ENCODE measurements at places on chromosomes 11 and 22.

DNA sequence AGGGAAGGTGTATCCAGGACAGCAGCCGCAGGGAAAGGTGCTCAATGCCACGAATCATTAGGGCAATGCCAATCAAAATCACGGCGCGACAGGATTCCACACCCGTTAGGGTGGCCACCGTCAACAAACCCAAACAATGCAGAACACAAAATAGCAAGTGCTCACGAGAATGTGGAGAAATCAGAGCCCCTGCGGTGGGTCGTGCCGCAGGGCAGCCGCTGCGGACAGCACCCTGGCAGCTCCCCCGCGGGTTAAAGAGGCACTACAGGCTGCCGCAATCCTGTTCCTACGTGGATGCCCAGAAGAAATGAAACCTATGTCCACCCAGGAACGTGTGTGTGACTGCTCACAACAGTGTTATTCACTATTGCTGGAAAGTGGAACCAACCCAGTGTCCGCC lies 17.1 kb upstream of the TH start:
- no peak for DNase-seq

DNA sequence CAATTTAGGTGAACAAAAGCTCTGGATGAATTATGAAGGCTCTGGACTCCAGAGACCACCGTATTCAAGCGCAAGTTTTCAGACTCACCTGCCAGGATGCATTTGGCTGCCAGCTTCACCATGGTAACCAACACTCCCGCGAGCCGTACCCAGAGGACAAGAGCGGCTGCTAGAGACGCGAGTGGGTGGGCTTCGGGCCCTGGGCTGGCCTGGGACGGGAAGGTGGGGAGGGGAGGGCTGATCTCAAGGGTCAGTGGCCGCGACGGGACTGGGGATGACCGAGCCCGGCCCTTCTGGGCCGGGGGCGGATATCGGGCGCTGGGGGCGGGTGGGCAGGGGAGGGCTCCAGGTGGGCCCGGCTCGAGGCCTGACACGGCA lies 344 bp downstream of the IFT27 start:
- DNase-seq: peak; percentile 53

DNA sequence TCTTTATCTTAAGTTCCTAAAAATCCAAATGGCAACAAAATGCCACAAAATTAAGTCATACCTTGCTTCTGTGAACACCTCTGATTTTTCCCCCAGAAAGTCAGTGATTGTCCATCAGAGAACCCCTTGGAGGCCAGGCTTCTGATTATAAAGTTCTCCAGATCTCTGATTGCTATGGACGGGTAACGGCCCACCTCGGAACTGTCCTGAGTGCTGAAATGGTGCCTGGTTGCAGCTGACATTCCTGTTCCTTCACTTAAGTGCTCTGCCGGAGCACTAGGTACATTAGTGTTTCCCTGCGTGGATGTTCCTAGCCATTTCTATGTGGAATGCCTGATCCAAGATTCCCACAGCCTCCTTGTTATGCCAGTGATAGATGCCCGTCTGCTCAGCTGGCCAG lies 85.0 kb downstream of the CHST1 start:
- no peak for DNase-seq

GRCh38 chr22:46969961-46970360 lies 207.5 kb downstream of the TBC1D22A start:
- DNase-seq: no peak

GRCh38 chr11:119728651-119729580 lies at the start of gene NECTIN1:
Gene NECTIN1, minus strand, starts transcription at chr11:119729200. Its CDS starts 647 bp downstream, at chr11:119728553.
- peak; percentile 89 for DNase-seq

GRCh38 chr11:68004551-68005335 lies 846 bp upstream of the UNC93B1 start:
- no peak for DNase-seq

DNA sequence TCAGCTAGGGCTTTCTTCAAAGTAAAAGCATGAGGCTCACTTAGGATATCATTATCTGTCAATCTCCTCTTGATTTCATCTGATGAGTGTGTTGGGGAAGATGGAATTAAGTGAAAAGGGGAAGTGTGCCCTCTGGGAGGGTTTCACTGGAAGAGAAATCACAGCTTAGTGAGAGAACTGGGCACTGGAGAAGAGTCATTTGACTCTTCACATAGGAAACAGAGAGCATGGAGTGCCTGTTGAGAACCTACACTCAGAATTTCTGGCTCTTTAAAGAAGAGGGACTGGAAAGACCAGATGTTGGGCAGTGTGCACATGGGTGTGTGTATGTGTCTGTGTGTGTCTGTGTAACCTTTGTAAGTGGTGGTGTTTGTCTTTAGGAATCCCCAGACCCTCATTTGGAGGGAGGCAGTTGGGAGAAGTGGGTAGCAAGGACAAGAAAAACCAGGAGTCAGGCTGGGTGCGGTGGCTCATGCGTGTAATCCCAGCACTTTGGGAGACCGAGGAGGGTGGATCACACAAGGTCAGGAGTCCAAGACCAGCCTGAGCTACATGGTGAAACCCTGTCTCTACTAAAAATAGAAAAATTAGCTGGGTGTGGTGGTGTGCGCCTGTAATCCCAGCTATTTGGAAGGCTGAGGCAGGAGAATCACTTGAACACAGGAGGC lies 10.0 kb downstream of the STX3 start:
- DNase-seq: no peak

- no peak for DNase-seq
Measured at GRCh38 chr11:76444065-76444383, 794 bp upstream of the EMSY start.

- no peak for DNase-seq
Measured at GRCh38 chr11:94794287-94795168, 26.4 kb downstream of the AMOTL1 start.

DNA sequence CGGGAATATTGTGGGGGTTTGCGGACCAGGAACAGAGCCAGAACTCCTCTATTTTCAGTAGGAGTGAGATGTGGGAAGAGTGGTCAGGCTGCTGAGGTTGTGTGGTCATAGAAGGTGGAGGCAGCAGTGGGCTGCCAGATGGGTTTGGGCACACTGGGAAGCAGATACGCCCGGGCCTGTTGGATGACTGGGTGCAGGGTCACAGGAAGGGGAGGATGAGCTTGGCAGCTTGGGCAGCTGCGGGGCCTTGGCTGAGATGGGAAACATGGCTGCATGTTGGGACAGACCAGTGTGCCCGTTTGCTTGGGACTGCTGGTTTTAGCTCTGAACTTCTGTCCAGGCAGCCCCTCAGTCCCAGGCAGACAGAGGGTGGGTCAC lies 11.4 kb downstream of the SHANK3 start:
- no peak for DNase-seq

DNA sequence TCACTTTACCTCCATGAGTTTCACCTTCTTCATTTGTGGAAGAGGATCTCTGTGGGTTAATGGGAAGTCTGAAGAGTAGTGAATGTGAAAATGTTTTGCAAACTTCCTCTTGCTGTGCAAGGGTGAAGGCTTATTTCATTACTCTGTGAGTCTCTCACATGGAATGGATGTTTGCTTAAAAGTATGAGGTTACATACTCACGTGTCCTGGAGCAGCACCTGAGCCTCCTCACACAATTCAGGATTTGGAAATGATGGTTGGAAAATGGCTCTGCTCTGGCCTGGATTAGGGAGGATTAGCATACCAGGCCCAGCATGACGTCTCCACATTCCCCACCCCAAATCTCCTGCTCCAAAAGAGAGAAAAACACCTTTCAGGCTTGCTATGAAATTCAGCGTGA lies 4.8 kb downstream of the GRAMD1B start:
- no peak for DNase-seq

DNA sequence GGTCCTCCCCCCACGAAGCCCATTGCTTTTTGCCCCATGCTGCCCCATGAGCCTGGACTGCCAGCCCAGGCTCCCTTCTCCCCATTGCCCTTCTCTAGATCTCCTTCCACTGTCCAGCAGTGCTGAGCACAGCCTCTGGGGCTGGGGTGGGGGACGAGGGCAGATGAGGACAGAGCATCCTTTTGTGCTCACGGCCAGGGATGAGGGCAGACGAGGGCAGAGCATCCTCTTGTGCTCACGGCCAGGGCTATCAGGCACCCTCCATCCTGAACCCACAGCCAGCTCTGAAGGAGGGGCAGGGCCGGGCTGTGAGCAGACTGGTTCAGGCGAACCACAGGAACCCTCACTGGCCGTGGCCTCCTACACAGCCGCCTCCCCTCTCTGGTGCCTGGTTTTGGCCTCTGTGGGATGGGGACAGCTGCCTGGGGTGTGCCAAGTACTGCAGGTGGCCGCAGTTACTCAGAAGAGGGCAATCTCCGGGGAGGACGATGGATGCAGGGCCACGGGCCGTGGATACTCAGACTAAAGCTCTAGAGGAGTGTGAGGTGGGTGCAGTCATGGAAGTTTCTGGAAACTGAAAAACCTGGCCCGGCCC lies 1258.8 kb downstream of the BRD1 start:
- DNase-seq: no peak

DNA sequence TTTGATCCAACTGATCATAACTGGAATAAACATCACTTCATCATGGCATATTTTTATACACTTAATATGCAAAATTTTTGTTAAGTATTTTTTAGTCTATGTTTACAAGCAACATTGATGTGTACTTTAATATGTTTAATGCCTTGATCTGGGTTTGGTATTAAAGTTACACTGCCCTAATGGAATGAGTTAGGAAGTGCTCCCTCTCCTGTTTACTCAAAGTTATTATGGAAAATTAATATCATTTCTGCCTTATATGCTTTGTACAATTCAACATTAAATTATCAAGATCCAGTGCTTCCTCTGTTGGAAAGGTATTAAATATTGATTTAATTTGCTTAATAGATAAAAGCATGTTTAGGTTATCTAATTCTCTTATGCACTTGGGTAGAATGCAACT lies 927.3 kb upstream of the RAG2 start:
- DNase-seq: no peak

DNA sequence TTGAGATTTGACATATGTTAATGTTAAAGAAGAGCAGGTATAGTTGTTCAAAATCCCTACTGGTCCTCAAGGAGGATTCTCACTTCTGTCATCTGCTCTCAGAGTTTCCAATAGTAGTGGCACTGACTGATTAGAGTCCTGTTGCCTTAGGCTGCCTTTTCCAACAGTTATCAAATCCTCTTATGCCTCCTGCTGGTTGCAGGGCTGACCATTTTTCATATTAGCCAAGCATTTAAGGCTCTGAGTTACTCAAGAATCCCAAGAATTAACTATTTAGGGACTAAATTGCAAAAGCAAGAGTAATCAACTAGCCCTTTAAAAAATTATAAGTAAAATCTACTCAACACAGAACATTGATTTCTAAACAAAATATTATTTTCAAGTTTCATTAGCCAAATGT lies 212.0 kb upstream of the CHORDC1 start:
- DNase-seq: no peak

DNA sequence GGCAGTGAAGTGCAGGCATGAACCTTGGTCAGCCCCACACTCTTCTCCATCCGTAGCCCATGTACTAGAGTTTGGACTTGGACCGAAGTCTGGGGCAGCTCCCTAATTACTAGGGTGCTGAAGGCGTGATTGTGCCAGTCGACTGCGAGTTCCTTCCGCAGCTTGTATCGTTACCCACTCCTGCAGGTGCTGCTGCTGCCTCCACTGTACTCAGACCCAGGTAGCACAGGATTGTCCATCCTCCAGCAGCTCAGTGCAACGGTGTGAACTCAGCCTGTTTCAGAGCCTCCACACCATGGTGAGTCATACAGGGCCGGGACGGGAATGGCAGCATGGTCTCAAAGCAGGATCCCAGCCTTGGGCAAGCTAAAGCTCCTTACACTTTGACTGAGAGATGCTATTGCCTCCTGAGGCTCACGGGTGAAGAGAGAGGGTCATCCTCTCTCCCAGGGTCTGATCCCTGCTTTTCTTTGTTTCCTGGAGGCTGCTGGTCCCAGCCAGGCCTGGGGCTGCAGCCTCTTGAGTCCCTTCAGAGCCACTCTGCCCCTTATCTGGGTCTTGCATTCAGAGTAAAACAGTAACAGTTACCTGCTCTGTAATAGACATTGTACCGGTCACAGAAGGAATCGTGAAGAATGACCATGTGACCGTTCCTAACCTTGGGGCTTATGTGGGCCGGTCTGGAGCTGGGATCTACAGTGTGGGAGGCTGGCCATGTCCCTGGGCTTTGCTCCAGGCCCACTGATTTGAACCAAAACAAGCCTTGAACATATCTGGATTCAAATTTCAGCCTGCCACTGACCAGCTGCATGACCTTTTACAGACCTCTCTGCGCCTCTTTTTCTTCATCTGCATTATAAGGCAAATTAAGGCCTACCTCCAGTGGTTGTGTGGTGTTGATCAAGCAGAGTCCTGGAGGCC lies 1.7 kb downstream of the TKFC start:
- no peak for DNase-seq

- no peak for DNase-seq
Measured at GRCh38 chr11:92596596-92597317, 372.1 kb downstream of the FAT3 start.

DNA sequence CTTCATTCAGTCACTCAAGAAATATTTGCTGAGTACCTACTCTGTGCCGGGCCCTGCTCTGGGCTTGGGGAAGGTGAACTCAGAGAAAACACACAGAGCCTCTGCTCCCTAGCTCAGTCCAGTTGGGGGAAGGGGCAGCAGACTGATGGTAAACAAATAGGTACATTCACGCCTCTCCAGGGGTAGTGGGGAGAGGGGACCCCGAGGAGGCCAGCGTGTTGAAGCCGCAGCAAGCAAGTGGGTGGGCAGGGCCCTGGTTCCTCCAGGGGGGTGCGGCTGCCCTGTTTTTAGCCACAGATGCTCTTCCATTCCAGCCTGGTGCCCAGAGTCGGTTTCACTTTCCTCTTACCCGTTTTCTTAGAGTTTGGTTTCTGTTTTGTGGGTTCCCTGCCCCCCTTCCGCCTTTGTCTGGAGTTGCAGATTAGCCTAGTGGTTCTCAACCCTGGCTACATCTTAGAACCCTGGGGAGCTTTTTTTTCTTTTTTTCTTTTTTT lies 8.7 kb downstream of the DRAP1 start:
- peak; percentile 90 for DNase-seq

GRCh38 chr11:92671081-92671480 lies 298.4 kb upstream of the MTNR1B start:
- no peak for DNase-seq

DNA sequence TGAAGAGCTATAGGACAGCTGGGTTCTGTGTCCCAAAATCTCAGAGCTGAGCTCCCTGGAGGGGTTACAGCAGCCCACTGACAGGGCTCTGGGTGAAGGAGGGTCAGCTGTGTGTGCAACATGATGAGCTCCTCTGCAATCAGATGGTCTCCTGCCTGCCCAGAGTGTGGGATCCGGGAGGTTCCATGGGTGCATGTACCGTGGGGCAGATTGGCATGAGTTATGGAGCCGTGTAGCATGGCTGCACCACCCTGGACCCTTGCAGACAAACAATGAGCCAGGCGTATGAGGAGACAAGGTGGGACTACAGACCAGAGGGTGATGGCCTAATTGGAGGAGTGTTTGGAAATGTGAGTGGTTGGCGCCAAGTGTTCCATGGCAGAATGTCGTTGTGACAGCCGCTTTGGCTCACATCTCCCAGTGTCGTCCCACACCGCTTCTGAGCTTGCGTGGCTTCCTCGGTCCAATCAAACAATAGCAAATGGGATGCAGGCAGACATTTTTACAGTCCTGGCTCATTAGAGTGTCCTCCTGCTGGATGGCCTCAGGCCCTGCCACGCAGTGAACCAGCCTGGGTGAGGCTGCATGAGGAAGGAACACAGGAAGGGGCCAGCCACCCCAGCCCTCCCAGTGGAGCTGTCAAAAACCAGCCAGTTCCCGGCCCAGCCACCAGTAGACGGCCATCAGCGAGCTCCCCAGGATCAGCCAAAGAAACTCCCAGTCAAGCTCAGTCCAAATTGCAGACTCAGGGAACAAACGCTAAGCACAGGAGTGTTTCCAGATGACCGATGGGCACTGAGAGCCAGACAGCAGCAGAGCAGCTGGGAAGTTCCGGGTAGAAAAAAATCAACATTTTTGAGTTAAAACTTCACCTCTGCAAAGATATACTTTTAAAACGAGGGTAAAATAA lies 1066.9 kb downstream of the BRD1 start:
- no peak for DNase-seq
